ENCODE measurements at places on chromosomes 7 and 10.
A peak's percentile ranks its signal among the peaks of the same experiment; 100 is the strongest.

DNA sequence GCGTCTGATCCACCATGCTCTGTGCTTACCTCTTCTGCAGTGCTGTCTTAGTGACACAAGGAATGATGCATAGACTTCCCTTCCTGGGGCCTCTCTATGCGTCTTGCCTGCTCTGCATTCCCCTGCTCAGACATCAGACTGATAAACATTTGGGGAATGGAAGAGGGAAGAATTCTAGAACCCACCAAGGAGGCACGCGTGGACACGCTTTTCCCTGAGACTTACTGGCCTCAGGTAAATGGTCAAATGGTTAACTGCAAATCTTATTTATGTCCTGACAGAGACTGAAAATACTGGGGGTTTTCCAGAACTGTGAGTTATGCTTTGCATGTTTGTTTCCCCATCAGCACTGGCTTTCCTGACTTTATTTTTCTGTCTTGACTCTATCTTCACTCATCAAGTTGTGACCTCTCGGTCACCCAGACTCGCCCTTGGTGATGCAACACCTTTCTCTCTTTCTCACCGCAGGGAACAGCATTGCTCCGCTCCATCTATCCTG is 285.9 kb upstream of the FZD8 start:
- DNase-seq: no peak

- no peak for DNase-seq
Observed at GRCh38 chr7:51308265-51308664, 8.3 kb downstream of the COBL start.

DNA sequence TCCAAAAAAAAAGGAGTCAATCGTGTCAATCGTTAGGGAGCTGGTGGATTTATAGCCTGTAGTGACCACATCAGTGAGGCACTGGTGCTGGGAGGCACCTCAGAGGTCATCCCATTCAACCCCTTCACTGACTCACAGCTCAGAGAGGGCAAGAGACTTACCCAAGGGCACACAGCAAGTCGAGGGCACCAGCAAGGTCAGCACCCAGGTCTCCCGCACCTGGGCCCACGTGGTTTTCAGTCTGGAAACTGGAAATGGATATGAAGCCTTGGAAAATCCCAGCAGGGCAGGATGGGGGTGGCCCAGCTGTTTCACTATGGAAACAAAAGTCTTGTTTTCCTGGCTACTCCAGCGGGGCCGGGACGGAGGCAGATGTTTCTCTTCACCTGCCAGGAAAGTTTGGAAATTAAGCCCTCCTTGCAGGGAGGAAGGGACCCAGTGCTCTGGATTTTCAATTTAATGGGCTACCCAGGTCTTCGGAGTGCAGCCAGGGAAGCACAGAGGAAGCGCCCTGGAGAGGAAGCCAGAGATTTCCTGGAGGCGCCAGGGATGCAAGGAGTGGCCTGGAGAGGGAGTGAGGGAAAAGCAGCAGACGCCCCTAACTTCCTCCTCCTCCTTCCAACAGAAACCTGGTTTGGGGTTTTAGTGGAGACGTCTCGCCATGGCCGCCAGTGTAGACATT is 157.2 kb upstream of the TNRC18 start:
- no peak for DNase-seq

DNA sequence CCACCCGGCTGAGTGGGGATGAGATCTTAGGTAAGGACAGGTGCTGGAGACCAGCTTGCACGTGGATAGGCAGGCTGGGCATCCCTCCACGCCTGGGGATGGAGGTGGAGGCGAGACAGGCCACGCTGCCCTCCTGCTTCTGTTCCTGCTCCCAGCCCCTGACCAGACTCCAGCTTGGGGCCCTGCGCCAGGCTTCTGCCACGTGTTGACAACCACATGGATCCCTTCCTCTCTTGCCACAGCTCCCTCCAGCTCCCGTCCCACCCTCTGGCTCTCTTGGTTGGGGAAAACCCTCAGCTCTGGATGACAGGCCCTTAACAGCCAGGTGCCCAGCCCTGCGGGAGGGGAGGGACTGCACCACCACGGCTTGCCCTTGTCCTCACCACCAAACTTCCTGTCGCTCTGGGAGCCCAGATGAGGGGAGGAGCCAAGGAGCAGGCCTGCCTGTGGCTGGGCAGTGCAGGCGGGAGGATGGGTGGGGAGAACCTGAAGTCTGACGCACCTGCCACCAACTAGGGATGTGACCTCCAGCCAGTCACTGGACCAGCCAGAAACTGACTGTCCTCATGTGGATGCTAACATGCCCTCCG is 36.0 kb downstream of the KCNH2 start:
- DNase-seq: peak; percentile 75

GRCh38 chr7:74002474-74003017 is 25.4 kb upstream of the ELN start:
- peak; percentile 70 for DNase-seq

GRCh38 chr10:22986771-22987542 is 59.1 kb downstream of the ARMC3 start:
- no peak for DNase-seq

- no peak for DNase-seq
Observed at GRCh38 chr10:88207121-88207546, 343.7 kb downstream of the PTEN start.

- DNase-seq: no peak
Observed at GRCh38 chr10:3107426-3107961, 40.1 kb downstream of the PFKP start.

DNA sequence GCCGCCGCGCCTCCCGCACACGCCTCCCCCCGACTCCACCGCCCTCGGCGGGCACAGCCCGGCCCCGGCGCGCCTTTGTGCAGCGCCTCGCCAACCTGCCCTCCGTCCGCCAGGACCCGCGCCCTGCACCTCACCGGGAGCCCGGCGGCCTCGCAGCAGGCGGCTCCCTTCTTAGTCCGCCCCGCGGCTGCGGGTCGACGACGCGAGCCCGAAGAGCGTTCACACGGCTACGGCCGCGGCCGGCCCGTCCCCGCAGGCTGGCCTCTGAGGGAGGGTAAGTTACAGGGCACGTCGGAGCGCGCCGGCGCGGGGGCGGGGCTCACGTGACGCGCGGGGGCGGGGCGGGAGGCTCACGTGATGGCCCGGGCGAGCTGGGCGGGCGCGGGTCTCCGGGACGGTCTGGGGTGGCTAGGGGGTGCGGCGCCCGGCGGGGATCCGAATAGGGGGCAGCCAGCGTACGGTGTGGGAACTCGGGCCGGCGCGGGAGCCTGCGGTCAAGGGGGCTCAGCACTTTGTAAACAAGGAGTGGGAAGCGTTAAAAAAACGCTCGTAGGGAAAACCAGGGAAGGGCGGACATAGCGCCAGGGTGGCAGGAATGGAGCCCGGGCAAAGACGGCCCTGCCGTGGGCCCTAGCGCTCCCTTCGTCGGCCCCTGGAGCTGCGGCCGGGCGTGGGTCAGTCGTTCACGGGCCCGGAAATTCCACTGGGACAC is at the start of gene ARHGAP12:
ARHGAP12 (minus strand) TSS at position 283 of the 712 bp plus-strand sequence. CDS start 19,976 bp downstream, outside the sequence.
- peak; percentile 94 for DNase-seq

DNA sequence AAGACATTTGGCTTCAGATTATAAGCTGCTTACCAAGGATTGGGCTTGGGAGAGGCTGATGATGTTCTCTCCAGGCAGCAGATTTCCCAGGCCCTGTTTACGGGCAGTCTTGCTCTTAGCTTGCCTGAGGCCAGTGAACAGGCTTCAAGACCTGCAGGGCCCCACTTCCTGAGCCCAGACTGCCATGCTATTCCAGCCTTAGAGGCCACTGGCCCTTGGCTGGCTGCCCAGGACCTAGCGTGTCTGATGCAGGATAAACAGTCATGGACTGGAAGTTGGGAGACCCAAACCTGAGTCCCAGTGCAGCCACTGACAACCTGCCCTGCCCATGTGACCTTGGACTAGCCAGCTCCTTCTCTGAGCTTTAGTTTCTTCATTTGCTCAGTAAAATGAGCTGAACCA is 2.9 kb downstream of the PRXL2A start:
- DNase-seq: no peak

GRCh38 chr7:12540850-12541249 is 29.7 kb upstream of the SCIN start:
- no peak for DNase-seq

GRCh38 chr10:7538970-7539654 is 127.7 kb downstream of the ITIH5 start:
- no peak for DNase-seq

DNA sequence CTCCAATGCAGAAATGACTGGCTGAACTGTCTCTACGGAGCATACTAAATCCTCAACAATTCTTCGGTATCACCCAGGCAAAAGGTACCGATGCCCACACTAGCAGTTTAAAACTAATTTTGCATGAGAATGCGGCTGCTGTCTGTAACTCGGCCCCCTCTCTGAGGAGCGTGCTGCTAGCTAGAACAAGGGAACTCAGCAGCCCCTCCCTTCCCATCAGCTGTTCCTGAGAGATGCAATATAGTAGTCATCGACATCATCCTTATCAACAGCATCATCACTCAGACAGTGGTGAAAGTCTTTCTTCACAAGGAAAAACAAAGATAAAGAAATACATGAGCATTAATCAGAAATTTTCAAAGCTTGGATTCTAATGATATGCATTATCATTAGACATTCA is 189.1 kb upstream of the FRMD4A start:
- DNase-seq: no peak

DNA sequence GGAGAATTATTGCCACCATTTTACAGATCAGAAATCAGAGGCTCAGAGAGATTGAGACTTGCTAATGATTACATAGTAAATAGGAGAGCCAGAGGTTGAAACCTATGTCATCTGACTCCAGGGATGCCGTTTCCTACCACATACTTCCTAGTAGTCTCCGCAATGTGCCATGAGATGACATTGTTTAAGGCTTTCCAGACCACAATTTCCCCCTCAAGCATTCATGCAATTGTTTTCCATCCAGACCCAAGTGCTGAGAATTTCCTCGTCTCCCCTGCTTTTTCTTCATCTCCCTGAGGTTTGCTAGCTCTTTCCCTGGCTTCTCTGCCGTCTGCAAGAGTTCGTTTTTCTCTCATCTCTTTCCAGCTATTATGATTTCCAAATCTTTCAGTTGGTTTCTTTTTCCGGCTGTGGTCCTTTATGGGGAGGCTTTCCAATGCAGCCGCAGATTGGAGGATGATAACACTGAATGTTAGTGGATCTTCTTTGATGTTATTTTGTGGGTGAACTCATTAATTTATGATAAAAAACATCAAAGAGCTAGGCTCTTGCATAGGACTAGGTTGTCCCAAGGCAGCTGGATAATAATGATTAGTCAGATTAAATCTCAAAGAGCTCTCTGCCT is 6.9 kb upstream of the GOLGA7B start:
- no peak for DNase-seq

- no peak for DNase-seq
Observed at GRCh38 chr7:158116235-158116634, 471.4 kb downstream of the PTPRN2 start.

DNA sequence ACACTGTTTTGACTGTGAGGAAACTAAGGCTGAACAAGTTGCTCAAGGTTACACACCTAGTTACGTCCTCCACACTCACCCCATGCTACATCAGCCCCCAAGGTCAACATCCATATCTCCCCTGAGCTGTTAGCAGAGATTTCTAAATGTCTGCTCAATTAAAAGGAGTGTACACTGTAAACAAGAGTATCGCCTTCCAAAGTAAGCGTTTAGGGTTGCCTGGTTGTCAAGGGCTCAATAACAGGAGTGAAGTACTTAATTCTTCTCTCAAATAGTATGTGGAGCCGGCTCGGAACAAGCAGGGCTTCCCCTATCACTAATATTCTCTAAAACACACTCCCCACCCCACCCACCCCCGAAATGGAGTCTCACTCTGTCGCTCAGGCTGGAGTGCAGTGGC is 412.8 kb upstream of the GALNT17 start:
- no peak for DNase-seq

GRCh38 chr10:22391600-22391999 is 46.3 kb downstream of the SPAG6 start:
- no peak for DNase-seq

DNA sequence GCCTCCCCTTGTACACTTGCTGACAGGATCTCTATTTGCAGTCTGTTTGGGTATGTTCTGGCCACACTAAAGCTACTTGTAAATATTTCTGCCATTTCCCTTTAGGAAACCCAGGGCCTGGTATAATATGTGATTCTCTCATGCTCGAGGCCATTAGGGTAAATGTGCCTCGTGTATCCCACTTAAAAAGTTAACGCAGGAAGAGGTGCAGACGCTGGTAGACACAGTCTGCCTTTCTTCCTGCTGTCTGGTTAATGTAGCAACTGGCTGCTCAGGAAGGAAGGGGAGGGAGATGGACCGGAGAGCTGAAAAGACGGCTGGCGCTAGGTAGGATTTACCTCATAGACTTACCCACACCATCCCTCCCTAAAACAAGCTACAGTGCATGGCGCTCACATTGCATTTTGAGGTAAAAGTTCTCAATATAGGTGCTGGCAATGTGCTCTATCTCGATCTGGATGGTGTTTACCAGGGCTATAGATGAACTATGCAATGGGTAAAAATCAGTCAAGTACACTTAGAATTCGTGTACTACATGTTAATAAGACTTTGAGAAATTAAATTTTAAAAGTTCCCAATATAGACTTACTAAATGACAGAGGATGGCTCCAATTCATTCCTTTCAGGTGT is 125.9 kb downstream of the JAZF1 start:
- DNase-seq: no peak

DNA sequence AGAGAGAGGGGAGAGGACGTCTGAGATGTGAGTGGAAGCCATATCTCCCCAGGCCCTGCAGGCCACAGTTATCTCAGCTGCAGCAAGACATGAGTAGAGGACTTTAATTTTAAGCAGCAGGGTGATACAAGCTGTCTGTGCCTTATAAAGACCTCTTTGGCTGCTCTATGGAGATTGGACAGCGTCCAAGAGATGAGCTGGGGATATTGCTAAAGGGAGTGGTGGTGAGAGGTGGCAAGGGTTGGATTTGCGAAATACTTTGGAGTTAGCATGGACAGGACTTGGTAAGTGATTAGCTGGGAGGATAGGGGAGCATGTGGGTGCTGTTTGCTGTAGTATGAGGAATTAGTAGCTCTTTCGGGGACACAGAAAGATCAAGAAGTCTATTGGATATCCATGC is 191.8 kb downstream of the CACNB2 start:
- DNase-seq: no peak

- no peak for DNase-seq
Observed at GRCh38 chr7:64551375-64552142, 11.3 kb downstream of the ZNF680 start.

DNA sequence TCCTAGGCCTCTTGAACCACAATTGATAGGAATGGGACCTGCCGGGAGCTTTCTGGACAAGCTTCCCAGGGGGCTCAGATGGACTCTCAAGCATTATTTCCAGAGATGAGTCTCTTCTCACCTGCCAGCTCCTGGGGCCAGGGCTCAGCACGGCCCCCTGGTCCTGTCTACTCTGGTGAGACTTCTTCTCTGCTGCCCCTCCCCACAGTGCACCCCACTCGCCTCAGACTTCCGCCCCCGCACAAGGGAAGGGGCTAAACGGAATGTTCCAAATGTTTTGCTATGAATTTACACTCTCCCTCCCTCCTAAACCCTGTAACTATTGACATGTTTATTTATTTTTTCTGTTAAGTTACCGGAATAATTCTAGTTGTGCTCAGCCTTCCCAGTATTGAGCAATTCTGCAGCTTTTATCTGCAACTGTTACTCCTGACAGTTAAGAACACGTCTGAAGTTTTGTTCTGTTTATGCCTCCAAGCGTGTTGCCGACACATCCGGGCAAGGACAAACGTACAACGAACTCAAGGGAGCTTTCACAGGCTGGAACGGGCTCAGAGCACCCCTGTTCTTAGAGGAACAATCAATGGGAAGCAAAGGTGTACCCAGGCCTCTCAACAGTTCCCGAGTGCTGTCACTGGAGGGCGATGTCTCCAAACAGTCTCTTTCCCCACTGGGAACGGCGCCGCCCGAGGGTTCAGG is 55.2 kb downstream of the FHIP2A start:
- peak; percentile 82 for DNase-seq

Measured in activated CD4-positive, alpha-beta T cell treated with anti-CD3 and anti-CD28 coated beads, Interleukin-2, amount 10 ng/mL, durations not matched to agents 24 days and 14 days (primary cell).